Vagina (tissue), 2 donors: ENCODE measurements at places on chromosomes 2 and 18.

GRCh38 chr18:9333441-9334328, 888 bp upstream of the TWSG1 start:
- peak; percentile 88 for DNase-seq

DNA sequence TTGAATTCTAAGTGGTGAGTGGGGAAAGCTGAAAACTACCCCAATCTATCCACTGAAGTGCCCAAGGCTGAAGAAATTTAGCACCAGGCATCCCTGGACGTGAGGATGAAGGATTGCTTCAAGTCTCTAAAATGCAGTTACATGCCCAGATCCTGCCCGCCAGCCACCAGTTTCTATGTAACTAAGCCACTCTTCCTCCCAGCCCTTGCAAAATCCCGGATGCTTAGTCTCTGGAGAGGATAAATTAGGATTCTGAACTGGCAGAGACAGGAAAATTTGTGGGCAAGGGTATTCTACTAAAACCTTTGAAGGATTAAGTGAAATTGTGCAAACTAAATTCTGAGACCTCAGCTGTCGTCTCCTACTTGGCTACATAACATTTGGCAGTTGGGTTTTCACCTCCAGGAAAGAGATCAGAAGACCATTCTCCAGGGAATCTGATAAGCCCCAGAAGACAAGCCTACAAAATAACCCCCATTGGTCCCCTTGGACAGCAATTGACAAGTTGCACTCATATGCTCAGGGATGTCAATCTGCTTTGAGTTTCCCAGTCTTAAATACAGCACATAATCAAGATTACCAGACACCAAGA, 93.9 kb upstream of the CD226 start:
- DNase-seq: no peak

- no peak for DNase-seq
Observed at GRCh38 chr2:235723811-235724465, 230.1 kb downstream of the AGAP1 start.

DNA sequence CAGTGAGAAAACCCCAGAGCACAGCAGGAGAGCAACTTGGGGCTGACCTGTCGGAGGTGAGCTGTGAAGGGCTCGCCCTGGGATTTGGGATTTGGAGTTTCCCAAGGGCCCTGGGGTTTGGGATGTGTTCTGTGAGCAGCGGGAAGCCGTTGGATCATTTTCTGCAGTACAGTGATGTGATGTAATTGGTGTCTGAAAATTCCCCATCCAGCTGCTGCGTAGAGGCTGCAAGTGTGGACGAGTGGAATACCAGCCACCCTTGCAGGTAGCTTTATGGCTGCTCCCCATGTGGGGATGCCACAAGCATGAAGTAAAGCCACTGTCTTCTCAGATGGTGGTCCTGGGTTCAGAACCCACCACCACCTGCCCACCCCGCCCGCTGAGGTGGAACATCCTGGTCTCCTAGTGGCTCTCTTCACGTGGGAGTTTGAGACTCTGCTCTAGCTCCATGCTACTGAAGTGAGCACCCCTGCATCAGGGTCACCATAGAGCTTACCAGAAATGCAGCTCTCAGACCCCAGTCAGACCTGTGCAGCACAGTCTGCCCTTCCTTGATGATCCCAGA, 15.0 kb downstream of the IMPA2 start:
- DNase-seq: no peak

DNA sequence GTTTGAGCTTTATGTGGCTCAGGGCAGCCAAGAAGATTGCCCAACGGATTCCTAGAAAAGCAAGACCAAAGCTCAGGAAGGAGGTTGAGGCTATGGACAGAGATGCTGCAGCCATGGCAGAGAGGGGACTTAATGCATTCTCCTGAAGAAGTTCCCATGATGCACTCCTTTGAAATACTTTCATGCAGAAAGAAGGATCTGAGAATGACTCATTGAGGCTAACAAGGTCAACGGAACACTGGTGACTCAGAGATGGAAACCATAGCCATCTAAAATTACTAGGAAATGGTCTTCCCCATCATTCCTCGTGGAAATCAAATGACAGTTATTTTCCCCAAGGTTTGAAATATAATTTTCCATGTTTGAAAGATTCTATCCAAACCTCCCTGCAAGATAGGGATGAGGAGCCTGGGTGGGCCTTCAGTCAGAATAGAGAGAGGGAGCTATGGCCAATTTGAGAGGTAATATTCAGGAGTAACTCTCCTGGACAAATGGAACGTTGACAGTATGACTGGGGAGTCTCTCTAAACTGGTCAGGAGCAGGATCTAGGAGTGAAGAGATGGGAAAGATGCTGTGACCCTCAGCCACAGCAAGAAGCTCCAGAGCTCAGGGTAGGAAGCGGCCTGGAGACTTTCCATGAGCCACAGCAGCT, 63.0 kb downstream of the REEP1 start:
- DNase-seq: no peak

GRCh38 chr2:217393585-217394032, 533.7 kb upstream of the TNP1 start:
- DNase-seq: no peak

- DNase-seq: no peak
Observed at GRCh38 chr2:25697559-25698341, 24.4 kb upstream of the DTNB start.

- no peak for DNase-seq
Observed at GRCh38 chr2:190511104-190511503, 23.4 kb downstream of the NEMP2 start.

DNA sequence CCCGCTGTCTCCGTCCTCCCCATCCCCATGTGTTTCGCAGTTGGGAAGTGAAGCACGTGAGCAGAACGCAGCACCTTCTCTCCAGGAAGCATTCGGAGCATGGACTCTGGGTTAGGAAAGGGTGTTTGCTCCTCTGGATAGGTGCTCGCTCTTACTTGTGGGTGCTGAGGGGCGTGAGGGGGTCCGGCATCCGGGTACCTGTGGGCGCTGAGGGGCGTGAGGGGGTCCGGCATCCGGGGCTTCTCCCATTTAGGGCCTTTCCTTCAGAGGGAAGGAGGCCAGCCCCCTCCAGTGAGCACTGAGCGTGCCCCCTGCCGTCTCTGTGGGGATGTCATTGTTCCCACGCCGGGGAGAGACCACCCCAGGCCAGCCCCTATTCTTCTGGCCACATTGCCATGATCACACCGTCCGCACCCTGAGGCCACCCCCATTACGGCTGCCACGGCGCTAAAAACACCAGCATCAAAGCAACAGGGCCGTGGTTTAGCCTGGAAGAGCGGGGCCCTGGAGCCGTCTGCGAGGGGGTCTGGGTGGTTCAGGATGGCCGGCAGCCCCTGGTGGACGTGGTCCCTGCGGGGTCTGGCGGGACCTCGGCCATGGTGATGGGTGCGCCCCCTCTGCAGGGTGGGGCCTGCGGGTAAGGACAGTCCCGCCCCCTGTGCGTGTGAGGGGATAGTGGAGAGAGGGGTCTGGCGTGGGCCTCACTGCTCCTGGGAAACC, 41.0 kb downstream of the NFATC1 start:
- DNase-seq: no peak
